ENCODE measurements at places on chromosomes 16 and 17.

GRCh38 chr17:14942526-14943190 lies 322.5 kb downstream of the PMP22 start:
- no peak for DNase-seq

DNA sequence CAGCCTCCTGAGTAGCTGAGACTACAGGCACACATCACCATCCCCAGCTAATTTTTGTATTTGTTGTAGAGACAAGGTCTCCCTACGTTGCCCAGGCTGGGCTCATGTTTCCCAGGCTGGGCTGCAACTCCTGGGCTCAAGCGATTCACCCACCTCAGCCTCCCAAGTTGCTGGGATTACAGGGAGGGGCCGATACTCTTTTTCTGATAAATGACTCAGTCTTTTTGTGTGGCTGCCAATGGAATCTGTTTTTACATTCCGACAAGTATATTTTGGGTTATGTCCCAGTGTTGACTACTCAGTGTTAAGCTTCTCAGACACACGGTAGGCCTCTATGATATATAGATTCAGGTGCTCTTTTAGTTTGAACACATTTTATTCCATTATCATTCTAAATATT lies 58.1 kb downstream of the SLFN11 start:
- no peak for DNase-seq

DNA sequence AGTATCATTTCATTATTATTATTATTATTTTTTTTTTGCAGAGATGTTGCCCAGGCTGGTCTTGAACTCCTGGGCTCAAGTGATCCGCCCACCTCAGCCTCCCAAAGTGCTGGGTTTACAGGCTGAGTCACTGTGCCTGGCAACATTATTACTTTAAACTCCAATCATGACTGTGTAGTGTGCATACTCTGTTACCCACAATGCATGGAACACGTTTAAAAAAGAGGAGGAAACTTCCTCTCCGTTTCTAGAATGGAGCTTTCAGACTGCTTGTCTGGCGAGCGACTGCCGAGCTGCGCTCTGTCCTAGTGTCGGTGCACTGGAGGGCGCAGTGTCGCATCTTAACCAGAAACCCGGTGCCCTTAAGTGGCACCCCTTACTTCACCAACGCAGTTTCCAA lies 22.1 kb upstream of the FASN start:
- DNase-seq = no peak

DNA sequence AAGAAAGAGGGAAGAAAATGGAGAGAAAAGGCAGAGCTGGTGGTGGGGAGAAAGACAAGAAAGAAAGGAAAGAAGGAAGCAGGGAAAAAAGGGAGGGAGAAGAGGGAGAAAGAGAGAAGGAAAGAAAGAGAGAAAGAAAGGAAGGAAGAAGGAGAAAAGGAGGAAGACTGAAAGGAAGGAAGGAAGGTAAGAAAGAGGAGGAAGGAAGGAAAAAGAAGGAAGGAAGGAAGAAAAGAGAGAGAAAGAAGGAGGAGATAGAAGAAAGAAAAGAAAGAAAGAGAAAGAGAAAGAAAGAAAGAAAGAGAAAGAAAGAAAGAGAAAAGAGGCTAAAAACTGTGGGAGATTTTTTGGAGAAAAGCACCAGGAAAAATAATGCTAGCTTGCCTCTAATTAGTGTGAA lies 561.4 kb upstream of the GOT2 start:
- no peak for DNase-seq

- peak; percentile 99 for DNase-seq
These were observed 22.6 kb downstream of the NDE1 start for GRCh38 chr16:15672514-15673167.

DNA sequence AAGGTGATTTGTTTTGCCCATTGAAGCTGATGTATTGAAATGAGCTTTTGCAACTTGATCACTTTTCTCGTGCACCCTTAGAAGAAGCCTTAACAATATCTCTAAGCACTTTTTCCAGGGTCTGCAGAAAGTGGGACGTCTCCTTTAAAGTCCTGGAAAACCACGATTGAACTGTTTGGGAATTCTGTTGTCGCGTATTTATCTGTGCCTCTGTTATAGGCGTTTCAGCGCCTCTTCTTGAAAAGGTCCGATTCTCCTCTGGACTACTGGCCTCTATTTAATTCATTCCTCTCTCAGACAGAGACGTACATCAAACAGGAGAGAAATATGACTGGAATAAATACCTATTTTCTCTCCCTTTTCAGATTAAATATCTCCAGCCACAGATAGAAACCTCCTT lies 262.4 kb upstream of the PSMD7 start:
- DNase-seq = no peak

GRCh38 chr16:76882105-76882504 lies 308.9 kb upstream of the MON1B start:
- DNase-seq = no peak

DNA sequence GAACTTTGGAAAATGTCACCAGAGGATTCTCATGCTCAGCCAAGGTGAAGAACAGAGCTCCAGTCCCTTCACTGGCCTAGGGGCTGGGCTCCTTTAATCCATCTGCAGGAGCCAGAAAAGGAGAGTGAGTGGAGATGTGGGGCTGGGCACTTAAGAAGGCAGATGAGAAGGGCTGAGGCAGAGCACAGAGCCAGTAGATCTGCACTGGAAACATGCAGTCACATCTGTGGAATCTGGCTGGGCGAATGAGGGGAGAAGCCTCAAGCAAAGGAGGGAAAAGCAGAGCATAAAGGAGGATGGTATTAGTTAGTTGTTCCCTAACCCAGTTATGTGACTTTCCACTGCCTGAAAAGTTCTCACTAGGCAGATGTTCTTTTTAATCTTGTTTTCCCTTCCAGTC lies 50.4 kb upstream of the BCAR1 start:
- no peak for DNase-seq

- no peak for DNase-seq
These were observed 9.9 kb downstream of the CYGB start for GRCh38 chr17:76527430-76528111.

DNA sequence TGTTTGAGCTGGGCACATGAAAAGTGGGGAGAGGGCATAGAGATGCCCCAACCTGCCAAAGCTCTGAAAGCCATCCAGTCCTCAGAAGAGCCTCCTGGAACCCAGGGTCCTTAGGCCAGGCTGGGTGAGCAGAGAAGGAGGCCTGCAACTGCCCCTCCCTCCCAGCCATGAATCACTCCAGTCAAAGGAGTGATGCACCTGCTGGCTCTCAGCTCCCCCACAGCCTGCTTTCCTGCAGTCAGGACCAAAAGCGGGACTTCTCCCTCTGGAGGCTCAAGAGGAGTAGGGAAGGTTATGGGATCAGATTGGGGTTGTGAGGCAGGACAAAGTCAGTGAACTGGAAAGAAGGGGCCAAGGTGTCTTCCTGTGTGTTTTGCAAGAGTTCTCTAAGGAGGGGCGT lies 145.6 kb downstream of the TMEM132E start:
- peak; percentile 77 for DNase-seq

DNA sequence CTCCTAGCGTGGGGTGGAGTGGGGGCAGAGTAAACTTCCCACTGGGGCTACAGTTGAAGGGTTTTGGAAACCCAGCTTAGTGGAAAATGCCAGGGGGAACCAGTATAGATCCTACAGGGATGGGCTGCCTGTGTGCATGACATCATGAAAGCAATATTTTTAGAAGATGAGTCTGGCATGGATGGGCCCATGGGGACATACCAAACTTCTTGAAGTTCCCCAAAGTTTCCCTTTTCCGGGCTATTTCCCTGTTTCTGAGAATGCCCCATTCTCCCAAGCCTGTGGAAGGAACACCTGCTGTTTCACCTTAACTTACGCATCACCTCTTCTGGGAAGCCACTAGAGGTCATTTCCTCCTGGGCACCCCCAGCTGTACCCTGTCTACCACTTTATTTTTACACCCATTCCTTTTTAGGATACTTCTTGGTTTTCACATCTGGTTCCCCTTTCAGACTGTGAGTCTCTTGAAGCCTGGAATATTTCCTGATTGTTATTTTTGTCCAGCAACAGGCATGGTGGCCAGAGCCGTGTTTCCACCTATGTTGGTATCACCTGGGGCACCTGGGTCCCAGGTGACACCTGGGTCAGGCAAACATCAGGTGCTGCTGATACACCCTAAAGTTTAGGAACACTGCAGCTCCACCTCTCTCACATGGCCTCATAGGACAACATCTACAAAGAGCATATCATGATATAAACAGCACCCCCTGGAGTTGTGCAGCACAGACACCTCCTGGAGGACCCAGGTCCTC lies 9.8 kb downstream of the SOCS3 start:
- no peak for DNase-seq

DNA sequence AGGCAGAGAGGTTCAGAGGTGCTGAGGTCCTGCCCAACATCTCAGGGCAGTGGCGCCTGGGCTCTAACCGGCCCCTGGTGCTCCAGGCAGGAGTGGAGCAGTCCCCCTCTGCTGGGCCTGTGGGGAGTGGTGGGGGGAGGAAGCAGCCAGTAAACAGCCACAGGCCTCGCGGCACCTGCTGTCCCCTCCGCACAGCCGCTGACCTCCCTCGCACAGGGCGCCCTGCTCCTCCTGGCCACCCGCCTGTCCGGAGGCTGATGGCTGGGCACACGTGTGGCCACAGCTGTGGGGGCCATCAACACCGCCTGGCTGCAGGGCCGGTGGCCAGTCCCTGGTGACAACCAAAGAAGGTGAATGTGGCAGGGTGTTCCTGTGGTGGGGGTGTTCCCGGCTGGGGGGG lies 36.8 kb upstream of the PABPN1L start:
- DNase-seq = no peak

DNA sequence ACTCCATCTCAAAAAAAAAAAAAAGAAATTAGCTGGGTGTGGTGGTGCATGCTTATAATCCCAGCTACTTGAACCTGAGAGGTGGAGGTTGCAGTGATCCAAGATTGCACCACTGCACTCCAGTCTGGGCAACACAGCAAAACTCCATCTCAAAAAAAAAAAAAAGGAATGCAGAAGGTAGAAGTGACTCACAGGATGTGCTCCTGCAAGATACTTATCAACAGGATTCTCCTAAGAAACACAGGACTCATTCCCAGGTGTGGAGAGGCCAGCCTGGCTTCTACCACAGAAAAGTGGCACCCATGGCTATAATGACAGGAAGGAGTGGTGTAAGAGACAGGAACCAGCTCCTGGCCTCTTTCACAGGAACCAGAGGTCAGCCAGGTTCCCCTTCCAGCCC lies 13.8 kb downstream of the ELMO3 start:
- DNase-seq = no peak

DNA sequence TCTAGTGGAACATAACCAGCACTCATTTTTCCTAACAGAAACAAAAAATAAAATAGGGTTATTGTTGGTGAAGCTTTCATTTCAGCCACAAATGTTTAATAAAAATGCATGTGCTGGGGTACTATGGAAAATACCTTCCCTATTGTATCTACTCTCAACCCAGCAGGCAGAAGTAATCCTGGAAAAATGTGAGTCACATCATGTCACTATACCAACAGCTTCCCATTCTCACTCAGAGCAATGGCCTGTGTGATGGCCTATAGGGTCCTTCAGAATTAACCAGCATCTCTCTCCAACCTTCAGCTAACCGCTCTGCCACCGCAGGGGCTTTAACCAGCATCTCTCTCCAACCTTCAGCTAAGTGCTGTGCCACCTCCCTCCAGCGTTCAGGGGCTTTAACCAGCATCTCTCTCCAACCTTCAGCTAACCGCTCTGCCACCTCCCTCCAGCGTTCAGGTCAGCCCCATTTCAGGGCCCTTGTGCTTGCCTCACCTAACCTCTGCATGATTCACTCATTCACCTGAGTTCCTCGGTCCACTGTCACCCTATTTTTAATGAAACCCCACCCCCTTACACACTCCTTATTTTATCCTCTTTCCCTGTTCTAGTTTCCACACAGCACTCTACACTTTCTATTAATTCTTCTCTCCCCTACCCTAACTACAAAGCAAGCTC lies 34.0 kb downstream of the UBE2G1 start:
- DNase-seq = no peak

- no peak for DNase-seq
These were observed 119.0 kb downstream of the SNX29 start for GRCh38 chr16:12095275-12096156.

DNA sequence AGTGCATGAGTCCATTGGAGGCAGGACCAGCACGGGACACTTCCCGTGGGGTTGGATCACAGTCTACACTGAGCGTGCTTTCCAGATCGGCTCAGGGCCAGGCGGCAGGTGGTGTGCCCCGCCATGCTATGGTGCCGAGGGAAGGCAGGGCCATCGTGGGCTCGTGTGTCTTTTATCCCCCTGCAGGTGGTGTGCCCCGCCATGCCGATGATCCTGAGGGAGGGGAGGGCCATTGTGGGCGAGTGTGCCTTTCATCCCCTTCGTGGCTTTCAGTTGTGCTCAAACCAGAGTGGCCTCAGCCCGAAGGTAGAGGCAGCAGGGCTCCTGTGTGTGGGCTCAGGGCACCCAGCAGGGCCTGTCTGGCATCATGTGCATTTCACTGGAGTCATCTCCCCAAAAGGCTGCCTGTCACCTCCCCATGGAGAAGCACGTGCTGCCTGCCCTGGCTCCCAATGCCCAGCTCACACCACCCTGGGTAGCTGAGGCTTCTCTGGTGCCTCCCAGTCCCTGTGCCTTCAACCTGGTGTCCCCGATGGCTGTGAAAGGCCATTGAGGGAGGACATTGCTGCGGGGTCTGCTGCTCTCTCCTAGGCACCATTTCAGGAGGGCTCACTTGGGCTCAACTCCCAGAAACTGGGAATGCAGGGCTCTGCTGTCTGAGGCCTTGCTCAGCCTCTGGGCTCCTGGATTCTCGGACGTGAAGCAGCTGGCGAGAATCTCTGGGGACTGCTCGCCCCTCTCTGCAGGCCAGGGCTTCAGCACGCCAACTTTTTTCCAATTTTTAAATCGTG lies 207.6 kb downstream of the NPIPB11 start:
- DNase-seq = peak; percentile 87

DNA sequence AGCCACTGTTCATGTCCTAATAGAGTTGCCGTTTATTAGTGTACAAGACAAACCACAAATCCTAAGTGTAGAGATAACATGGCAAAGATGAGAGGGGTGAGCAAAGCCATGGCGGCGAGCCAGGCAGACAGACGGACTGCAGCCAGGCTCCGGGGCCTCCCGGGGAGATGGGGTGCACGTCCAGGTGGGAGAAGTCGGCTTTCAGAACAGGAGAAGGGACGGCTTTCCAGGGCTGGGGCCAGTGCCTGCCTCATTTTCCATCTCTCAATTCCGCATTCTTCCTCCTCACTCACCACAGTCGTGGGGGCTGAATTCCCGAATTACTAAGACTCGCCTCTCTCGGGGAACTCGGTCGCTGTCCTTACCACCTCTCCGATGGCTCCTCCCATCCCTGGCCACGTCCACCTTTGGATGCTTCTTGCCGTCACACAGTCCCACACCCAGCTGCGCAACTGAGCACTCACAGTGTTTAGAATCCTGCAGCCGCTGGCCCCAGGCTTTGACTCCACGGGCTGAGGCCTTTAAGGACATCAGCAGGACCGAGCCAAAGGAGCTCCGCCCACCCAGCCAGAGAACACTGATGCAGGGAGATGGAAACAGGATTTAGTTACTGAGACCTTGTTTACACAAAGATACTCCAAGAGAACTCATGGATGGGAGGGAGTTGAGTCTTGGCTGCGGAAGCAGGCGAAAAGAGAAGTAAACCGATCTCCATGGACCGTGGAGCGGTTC lies 59.7 kb downstream of the RNF112 start:
- DNase-seq = no peak
